Type B pancreatic cell (in vitro differentiated cells): ENCODE measurements at places on chromosomes 7 and 10. TPM values are rescaled to one million over a fixed set of nuclear protein-coding genes. Genes with fewer than 3 reads are reported as not detected.

DNA sequence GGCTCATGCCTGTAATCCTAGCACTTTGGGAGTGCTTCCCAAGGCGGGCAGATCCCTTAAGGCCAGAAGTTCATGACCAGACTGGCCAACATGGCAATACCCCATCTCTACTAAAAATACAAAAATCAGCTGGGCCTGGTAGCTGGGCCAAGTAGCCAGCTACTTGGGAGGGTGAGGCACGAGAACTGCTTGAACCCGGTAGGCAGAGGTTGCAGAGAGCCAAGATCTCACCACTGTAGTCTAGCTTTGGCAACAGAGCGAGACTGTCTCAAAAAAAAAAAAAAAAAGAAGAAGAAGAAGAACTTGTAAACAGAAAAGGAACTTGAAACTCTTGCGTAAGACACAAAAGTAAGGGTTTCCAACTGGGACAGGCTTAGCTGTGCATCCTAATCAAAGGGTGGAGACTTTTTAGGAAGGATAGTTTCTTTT, 5.6 kb upstream of the IFIT2 start:
- DNase-seq, result no peak
- H3K4me3 ChIP-seq, result no peak overlapping the region
- no peaks in the 10 kb centered on the region for H3K4me1 ChIP-seq
- no peak overlapping the region for H3K27ac ChIP-seq

DNA sequence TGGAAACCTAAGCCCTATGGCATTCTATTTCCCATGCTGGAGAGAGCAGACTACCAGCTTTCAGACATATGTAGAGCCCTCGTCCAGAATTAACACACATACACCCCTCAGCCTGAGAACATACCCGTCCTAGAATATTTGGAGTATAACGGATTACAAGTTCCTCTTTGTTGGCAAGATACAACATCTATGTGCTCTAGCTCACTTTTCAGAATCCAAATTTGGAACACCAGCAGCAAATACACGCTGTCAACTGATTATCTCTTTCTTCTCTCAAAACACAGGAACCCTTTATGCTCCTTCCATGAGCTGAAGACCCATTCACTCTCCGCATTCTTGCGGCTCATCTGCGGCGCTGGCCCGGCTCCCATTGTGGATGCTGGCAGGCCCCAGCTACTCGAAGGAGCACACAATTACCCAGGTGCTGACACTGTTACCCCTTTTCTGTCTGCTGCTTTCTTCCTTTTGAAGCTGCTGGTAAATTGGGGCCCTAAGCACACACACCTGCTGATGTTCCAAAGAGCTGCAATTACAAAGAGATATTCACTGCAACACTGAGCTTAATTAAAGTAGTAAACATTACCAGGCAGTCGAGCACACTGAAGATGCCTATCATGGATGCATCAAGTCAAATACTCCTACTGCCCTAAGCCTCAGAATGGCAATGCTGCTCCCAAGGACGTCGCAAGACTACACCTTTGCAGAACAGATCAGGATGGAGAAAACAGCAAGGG, 70.0 kb downstream of the VOPP1 start:
- no peak overlapping the region for H3K27ac ChIP-seq
- no peaks in the 10 kb centered on the region for H3K27me3 ChIP-seq
- DNase-seq, result no peak
- no peaks in the 10 kb centered on the region for H3K36me3 ChIP-seq
- no peak overlapping the region for H3K4me3 ChIP-seq

Gene LHFPL3
- total RNA-seq, result 0.31 TPM in 1 of 2 replicates, not detected in the other

- H3K4me3 ChIP-seq, result no peak overlapping the region
- peaks cover 4% of the 10 kb centered on the region for H3K36me3 ChIP-seq
- no peaks in the 10 kb centered on the region for H3K27me3 ChIP-seq
- H3K4me1 ChIP-seq, result no peaks in the 10 kb centered on the region
- no peak overlapping the region for H3K27ac ChIP-seq
- DNase-seq, result peak; percentile 37
Measured at GRCh38 chr7:45656431-45656830, 82.3 kb downstream of the ADCY1 start.

Gene AOC1
- total RNA-seq, result 21.4 and 26.2 TPM in 2 replicates

- peaks cover 4% of the 10 kb centered on the region for H3K36me3 ChIP-seq
- H3K4me1 ChIP-seq, result peaks cover 24% of the 10 kb centered on the region
- DNase-seq, result no peak
- H3K4me3 ChIP-seq, result no peak overlapping the region
- no peak overlapping the region for H3K27ac ChIP-seq
Measured at GRCh38 chr10:61448841-61449600, 4.2 kb downstream of the TMEM26 start.

- no peak for DNase-seq
- no peaks in the 10 kb centered on the region for H3K4me1 ChIP-seq
- H3K27me3 ChIP-seq, result no peaks in the 10 kb centered on the region
Measured at GRCh38 chr10:127132451-127132850, 63.9 kb downstream of the INSYN2A start.
